ENCODE measurements at places on chromosomes 16 and 17.

DNA sequence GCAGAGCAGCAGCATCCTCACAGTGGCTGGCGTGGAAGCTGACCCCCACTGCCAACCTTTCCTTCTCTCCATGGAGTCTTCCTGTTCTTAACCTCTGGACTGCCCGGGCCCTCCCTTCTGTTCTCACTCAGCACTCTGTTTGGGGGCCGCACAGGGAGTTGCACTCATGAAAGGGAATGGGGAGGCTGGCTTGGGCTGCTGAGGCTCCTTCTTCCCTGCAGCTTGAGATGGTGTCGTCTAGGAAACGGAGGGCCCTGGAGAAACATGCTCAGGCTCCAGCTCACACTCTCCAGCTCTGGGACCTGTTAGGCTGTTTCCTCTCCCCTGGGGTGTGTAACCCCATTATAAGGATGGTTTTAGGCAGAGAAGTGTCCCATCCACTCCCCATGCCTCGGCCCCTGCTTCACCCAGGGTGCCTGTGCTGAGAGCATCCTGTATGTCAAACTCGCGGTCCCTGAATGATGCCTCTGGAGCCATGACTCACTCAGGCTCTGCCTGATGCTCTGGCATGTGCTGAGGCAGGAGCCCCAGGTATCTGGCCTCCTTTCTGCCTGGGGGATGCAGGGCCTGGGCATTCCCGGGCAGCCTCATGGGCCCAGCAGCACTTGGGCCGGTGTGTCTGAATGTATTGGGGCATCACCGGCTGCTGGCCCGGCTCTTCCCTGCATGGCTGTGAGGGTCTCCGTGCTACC is 18.9 kb downstream of the TMEM94 start:
- no peak for DNase-seq

DNA sequence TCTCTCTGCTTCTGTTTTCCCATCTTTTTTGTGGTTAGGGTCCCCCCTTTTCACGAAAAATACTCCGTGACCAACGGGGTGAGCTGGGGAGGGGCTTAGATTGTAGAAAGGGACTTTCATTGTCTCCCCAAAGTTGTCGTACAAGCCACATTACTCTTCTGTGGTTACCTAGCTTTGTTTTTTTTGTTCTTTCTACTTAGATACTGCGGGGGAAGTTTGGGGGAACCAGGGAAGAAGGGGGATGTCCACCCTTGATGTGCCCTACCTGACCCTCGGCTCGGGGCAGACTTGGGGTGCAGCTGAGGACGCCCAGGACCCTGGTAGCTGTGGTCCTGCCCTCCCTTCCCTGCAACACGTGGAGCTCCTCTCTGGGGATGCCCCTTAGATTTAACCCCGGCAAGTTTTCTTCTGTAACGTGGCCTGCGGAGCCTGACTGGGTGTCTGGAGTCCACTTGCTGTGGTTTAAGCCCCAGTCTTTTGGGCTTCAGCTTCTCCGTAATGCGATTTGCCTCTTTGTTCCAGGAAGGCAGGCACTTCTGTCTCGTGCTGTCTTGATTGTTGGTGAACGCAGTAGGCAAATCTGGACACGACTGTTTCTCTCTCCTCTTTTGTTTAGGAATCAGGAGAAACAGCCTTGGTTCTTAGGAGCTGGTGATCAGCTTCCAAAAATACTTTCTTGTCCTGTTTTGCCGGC is 892 bp downstream of the ABCC1 start:
- DNase-seq: peak; percentile 57

- DNase-seq: peak; percentile 93
Observed at GRCh38 chr16:740764-741505, at the start of gene CIAO3. CIAO3 (minus strand) TSS chr16:740997; CDS start chr16:740985, 12 bp downstream.

- no peak for DNase-seq
Observed at GRCh38 chr17:3582915-3583314, 25.3 kb upstream of the TRPV3 start.

DNA sequence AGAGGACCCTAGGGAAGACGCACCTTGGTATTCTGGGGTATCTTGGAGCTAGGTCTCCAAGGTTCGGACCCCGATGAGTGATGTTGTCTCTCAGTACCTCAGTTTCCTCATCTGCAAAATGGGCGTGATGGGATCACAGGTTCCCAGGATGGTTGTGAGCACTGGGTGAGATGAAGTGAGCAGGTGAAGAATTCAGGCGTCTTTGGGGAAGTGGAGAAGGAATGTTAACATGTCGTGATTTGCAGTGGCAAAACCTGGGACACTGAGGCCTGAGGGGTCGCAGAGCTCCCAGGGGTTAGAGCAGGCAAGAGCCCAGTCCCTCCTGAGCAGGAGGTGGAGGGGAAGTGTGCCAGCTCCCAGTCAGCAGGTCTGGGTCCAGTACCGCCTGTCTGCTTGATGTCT is 215.1 kb upstream of the GSE1 start:
- no peak for DNase-seq

GRCh38 chr17:75774471-75774990 is 9.5 kb upstream of the GALK1 start:
- DNase-seq: no peak

DNA sequence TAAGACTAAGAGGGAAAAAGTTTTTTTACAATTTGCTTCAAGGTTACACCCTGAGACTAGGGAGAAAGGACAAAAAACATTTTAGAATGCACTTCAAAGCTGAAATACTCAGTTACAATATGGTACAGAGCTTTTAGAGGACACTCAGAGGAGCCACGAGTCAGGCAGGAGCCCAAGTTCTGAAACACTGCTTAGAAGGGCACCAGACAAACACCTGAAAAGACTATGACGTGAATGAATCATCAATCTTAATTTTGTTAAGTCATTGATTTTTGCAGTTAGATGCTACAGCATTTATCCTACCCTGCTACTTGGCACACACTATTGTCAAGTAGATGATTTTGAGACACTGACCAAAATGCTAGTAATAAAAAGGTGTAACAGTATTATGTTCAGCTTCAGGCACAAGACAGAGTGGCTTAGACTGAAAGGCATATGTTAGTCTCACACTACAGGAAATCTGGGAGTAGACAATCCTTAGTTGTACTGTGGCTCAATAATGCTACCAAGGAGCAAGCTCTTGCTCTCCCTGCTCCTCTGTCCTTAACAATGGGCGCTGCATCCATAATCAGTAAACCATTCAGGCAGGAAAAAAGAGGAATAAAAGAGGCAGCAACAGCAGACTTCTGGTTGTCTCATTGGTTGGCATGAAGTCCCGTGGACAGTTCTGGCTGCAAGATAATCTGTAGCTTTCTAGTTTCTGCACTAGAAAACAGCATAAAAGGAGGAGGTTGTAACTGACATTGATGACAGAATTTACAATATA is 151.8 kb downstream of the ABCA8 start:
- no peak for DNase-seq

DNA sequence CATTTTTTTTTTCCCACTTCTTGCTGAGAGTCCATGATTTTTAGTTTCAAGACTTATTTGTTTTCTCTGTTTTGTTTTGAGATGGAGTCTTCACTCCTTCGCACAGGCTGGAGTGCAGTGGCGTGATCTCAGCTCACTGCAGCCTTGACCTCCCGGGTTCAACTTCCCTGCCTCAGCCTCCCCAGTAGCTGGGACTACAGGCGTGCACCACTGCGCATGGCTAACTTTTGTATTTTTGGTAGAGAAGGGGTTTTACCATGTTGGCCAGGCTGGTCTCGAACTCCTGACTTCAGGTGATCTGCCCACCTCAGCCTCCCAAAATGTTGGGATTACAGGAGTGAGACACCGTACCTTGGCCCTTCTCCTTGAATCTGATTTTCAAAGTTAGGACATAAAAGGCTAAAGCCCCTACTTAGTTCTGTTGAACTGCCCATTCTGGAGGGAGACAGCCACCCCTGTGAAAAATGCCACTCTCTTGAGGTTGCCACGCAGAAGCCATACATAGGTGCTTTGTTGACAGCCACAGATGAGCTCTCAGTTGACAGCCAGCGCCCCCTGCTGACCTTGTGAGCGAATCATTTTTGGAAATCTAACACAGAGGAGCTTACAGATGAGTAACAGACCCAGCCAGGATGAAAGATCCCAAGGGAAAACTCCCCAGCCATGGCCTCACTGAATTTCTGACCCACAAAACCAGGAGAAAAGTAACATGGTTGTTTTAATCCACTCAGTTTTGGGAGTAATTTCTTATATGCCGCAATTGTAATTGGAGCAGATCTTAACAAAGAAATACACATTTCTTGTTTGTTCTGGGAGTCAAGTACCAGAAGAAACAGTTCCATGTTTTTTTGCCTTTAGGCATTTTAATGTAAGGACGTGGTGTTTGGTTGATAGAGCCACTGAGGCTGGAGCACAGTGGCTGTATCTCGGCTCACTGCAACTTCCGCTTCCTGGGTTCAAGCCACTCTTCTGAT is 38.8 kb downstream of the PKD1L3 start:
- DNase-seq: peak; percentile 18

DNA sequence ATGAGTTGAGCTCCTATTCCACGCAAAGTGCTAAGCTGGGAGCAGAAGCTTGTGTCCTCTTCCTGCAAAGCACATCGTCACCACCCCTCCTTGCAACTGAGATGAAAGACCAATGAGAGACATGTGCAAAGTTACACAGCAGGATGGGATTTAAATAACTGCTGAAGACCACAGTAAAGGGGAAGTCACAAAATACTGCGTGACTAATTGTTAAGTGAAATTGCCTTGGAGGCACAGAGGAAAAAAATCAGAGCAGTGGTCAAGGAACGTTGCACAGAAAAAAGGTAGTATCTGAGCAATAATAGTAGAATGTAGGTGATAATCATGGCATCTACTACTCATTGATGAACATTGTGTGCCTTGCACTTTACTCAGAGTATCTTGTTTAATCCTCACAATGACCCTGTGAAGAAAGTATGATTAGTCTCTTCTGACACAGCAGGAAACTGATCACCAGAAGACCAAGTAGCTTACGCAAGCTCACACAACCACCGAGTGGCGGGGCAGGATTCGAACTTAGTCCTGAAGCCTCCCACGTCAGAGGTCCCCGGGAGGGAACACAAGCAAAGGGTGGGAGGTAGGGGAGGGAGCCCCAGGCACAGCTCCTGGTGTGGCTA is 15.4 kb upstream of the MYO18A start:
- DNase-seq: no peak

DNA sequence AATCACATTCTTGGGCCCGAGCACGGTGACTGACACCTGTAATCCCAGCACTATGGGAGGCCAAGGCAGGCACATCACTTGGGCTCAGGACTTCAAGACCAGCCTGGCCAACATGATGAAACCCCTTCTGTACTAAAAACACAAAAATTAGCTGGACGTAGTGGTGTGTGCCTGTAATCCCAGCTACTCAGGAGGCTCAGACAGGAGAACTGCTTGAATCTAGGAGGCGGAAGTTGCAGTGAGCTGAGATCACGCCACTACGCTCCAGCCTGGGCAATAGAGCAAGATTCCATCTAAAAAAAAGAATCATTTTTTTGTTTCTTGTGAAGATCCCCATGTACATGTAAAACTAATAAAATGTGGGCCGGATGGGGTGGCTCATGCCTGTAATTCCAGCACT is 53.1 kb upstream of the ATF7IP2 start:
- DNase-seq: no peak

DNA sequence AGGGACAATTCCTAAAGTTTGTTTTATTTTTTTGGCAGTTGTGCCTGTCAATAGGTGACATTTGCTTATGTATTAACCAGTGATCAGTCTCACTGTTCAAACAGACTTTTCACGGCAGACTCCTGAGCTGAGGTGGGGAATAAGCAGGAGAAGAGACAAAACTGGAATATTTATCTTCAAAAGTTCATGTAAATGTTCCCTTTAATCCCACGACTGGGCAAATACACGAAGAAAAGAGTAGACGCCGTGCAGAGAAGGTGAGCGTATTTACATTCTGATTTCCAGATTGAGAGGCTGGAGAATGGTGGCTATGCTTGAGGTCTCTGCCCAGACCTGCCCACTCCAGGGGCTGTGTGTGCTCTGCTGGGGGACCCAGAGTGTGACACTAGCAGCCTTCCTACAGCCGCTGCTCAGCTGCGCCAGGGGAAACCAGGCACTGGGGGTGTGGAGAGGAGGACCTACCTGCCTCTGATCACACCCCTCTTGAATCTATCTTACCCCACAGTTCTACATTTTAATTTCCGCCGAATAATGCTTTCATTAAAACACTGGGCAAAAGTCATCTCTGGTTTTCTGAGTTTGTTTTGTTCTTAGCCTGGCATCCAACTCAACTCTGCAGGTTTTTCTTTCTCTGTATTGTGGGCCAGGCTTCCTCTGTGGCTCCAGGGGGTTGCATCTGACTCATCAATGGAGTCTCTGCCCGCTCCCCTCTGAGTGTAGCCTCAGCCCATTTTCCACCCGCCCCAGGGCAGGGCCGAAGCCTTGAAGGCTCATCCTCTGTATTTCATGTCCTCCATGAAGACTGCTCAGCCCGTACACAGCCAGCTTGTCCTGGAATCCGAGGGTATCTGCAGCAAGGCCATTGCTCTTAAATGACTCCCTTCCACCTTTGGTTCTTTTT is 237.1 kb downstream of the NTN1 start:
- DNase-seq: no peak

DNA sequence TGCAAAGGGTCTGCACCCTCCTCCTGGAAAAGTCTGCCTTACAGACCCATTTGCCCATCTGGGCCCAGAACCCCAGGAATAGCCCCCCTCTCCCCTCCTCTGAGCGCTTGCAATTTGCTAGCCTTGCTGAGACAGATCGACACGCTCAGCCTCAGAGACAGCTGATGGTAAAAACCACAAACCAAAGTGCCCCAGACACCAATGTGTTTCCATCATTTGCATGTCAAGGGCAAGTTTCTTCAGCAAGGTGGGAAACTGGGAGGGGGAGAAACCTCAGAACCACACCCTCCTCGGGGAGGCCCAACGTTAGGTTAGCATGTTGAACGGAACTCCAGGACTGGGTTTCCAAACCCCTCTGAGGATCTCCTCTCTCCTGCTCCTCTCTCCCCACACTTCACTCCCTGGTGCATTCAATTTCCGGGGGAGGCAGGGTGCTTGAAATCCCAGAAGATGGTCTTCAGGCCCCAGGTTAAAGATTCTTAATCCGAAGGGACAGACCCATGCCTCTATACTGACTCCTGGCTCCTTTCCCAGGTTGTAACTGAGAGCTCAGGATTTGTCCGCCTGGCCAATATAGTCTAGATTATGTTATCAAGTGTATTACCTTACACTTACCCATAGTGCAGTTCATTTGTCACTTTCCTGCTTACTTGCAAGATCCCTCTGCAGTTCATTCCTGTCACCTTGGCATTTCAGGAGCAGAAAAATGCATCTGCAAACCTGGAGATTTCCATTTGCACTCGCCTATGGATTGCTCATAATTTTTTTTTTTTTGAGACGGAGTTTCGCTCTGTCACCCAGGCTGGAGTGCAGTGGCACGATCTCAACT is 1.3 kb upstream of the CUEDC1 start:
- DNase-seq: no peak

DNA sequence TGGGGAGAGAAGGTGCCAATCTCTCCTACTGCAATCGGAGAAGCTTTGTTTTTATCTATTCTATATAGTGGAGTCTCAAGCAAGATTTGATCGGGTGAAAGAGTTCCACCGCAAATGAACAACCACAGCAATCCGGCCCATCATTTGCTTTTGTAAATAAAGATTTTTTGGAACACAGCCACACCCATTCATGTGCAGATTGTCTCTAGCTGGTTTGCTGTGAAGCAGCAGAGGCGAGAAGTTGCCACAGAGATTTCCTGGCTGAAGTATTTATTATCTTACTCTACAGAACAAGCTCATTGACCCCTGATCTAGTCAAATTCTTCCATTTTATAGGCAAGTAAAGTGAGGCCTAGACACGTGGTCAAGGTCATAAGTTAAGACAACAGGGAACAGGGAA is 195.5 kb upstream of the TNRC6C start:
- no peak for DNase-seq
